ENCODE measurements at places on chromosomes 1 and 21.

DNA sequence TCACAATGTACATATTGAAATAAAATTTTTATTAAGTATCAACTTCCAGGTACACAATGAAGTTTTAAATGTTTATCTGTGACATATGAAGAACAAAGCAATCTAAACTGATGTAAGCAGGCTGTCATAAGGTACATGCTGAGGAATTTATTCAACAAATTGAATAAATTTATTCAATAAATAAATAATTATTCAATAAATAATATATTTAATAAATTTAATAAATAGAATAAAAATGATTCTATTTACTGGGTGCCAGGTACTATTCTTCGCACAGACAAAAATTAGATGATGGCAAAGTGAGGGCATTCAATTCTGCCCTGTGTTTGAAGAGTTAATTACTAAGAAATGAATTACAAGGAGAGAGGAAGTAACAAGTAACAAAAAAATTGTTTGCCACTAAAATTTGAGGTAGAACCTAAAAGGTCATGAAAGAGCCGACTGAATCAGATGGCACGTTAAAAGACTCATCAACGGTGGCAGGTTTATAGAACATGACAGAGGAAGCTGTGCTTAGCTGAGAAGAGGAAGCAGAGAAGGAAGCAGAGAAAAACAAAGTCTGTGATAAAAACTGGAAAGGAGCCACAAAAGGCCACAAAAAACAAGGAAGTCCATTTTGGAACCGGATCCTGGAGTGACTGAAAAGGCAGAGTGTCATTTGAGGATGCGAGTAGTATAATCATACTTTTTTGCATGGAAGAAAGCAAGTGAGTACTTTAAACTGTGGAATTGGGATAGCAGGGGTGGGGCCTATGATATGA, 2.2 kb upstream of the USP24 start:
- no peak for DNase-seq

DNA sequence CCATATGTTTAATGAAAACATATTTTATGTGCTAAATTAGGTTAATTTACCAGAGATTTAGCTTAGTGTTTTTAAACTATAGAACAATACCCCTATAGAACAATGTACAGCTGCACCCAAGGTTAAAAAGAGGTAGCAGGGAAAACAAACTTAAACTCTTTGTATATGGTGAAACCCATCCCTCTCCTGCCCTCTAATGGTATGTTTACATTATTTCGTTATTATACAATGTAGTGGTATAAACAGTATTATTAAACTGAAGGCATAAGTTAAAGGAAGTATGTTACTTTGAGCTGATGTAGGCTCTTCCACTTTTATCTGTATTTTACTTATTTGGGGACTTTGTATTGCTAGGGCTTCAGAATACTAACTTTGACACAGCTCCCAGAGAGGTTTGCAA, 16.7 kb upstream of the ZYG11A start:
- no peak for DNase-seq

GRCh38 chr1:97384294-97384968, 536.4 kb downstream of the DPYD start:
- no peak for DNase-seq

GRCh38 chr1:67191668-67192520, 25.6 kb downstream of the IL23R start:
- DNase-seq, result no peak

GRCh38 chr1:50517488-50517887, 94.2 kb upstream of the DMRTA2 start:
- no peak for DNase-seq

Data from T-helper 22 cell (primary cell).